ENCODE measurements at places on chromosomes 11 and 22.

DNA sequence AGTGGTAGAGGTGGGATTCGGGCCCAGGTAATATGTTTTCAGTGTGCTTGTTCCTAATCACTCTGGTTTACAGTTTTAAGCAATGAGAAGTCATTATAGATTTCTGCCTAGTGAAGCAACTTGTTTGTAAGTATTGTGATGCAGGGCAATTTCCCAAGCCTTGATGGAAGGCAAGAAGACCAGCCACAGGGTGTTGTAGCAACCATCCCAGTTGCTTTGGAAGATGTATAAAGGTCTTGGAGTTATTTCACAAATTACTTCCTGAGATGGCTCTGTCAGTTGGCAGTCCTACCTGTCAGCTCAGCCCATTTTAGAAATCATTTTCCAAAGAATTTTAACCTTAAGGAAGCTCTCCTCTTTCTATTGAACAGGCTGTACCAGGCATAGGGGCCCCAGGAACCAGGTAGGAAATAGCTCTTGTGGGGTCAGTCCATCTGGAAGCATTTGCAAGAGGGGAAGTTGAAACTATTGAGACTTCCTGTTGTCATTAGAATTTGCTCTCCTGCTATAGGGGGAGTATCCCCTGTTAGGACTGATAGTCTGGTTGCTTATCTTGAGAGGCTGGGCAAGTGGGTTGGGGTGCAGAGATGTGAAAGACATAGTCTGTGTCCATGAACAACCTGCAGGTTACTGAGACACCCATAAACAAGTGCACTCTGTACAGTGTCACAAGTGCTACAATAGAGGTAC is 47.9 kb downstream of the STIM1 start:
- DNase-seq = no peak

DNA sequence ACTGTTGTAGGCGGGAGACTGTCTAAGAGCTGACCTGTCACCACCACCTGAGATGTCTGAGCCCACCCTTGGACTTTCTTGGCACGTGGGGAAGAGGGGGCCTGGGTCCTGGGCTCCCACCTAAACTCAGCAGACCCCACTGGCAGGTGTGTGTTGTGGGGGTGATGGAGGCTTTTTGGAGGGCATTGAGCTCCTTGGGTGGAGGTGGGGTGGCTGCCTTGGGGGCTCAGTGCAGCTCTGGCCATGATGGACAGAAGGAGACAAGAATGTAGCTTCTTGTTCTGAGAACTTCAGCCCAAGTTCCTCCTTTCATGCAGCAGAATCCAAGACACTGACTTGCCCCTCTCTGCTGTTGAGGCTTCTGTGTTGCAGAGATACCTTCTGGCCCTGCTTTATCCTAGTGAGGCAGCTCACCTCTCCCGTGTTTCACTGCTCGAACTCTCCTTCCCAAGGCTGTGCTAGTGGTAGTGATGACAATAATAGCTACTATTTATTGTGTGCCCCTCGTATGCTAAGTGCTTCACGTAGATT is 116.6 kb upstream of the OR4B1 start:
- DNase-seq = no peak

DNA sequence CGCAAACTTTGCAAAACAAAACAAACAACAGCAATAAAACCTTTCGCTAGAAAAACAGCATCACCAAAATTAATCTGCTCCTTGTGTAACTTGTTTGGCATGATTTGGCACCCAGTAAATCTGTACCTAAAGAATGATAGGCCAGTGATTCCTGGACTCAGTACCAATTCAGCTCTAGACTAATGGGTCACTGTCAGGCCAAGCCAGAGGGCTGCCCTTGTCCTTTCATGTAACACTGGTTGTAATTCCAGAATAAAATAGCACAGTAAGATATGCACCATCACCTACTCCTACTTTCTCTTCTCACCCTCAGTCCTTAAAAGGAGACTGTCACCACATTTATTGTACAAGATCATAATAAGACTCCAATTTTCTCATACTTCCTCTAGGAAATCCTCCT is 341.6 kb upstream of the PITPNB start:
- DNase-seq = no peak

GRCh38 chr22:24112188-24112587 is 69.1 kb upstream of the SUSD2 start:
- no peak for DNase-seq

Measured in skeletal muscle cell (primary cell).